HFFc6 (cell line): ENCODE measurements at places on chromosomes 4 and X. TPM values are rescaled to one million over a fixed set of nuclear protein-coding genes. Genes with fewer than 3 reads are reported as not detected.

The CC2D2A gene
- 19.1 to 21.7 TPM (median 19.6 TPM) in 3 replicates for total RNA-seq

The KCNE5 gene
- 0.22 to 0.57 TPM (median 0.45 TPM) in 3 replicates for total RNA-seq

The PHOX2B gene
- total RNA-seq, result not detected in 2 replicates

The SULT1B1 gene
- total RNA-seq, result 0.05 TPM in 1 of 2 replicates, not detected in the other

The SSX3 gene
- not detected in 3 replicates for total RNA-seq

DNA sequence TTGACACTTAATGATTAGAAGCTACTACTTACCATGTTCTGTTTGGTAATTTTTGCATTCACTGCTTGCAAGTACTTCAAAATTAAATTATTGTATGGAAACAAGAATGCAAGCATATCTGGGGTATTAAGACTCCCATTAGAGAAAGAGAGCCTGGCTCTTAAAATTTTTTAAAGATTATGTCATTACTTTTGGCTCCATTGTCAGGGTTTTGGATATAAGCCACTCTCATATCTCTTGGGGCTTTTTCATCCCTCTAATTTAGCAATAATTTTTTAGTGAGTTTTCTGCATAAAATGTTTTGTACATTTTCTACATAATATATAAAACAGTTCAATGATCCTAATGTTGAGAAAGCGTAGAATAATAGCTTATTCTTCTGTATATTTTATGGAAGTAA lies 49.4 kb downstream of the SLC9A6 start:
- DNase-seq, result no peak

- DNase-seq, result no peak
Observed at GRCh38 chr4:657338-657833, 16.7 kb downstream of the ATP5ME start.

DNA sequence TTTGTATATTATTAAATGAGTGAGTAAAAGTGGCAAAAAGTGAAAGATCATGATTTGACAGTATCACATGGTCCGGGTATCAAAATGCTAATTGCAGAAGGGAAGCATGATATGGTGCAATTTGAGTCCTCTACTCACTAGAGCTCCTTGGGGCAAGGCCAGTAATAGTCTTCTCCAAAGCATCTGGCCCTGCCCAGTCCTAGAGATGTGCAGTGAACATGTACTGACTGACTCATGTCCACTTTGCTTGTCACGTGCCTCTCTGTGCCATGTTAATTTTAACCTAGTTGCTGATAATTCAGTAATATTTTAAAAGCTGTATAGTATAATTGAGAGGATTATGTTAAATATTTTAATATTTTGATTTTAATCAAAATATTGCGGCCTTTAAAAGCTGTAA lies 54.6 kb upstream of the TENM3 start:
- DNase-seq, result peak; percentile 66

DNA sequence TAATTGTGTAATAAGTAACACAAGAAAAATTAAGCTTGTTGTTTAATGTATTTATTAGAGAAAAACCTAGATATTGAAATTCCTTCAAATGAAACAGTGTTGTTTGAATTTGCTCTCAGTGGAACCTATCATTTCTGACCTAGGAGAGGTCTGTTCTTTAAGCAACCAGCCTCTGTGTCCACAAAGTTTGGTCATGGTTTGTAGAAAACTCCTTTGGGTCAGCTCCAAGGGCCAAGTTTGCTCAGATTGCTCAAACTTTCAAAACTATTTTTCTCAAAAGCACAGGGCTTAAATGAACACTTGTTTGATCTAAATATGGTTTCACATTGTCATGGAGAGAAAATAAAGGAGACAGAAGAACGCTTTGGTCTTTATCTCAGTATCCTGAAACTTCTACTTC lies 29.6 kb upstream of the RPL34 start:
- DNase-seq, result no peak

GRCh38 chr4:154612472-154613414 lies at the start of gene FGG:
Gene FGG, minus strand, starts transcription at chr4:154612656. Its CDS starts 47 bp downstream, at chr4:154612609.
- DNase-seq, result no peak

GRCh38 chr4:153084224-153084979 lies 119.8 kb upstream of the TRIM2 start:
- DNase-seq, result no peak

DNA sequence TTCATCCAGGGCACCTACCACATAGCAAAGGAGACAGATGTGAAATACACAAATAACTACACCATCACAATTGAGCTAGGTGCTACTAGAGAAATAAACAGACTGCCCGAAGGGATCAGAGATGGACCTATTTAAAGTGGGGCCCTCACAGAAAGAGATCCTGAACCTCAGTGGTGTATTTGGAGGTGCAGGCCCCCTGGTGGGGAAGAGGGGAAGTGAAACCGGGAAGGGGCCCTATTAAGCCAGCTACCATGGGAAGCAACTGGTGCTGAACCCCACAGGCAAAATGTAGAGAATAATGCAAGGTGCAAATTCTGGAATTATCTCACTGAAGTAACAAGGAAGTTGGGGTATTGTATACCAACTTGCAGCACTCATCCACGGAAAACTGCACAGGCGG lies 78.6 kb upstream of the FAM9A start:
- no peak for DNase-seq

- no peak for DNase-seq
Observed at GRCh38 chr4:41451961-41452360, 86.0 kb upstream of the LIMCH1 start.

DNA sequence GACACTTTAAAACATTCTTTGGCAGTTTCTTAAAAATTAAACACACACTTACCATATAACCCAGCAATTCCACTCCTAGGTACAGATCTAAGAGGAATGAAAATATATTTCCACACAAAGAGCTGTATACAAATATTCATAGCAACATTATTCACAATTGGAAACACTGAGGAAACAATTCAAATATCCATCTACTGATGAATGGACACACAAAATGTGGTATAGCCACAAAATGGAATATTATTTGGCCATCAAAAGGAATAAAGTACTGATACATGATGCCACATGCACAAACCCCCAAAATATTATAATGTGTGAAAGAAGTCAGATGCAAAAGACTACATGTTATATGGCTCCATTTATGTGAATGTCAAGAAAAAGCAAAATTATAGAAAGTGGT lies 70.9 kb downstream of the HS6ST2 start:
- no peak for DNase-seq

DNA sequence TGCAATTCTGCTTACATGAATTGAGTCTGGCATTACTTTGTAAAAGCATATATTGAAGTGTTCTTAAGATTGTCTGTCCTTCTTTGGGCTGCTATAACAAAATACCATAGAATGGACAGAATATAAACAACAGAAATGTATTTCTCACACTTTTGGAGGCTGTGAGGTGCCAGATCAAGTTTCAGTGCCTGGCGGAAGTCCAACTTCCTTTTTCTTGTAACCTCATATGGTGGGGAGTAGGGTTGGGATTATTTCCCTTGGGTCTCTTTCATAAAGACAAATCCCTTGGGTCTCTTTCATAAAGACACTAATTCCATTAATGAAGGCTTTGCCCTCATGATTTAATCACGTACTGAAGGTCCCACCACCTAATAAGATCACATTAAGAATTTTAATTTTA lies 199.3 kb upstream of the GRID2 start:
- no peak for DNase-seq
